Muscle of leg (tissue), 16 donors: ENCODE measurements at places on chromosomes 1 and 21. TPM values are rescaled to one million over a fixed set of nuclear protein-coding genes. Genes with fewer than 3 reads are reported as not detected.
A peak's percentile ranks its signal among the peaks of the same experiment; 100 is the strongest.

CD58 gene
- 14.8 TPM for total RNA-seq

GRCh38 chr1:210340311-210340710 lies 11.6 kb downstream of the HHAT start:
- no peak overlapping the region for H3K27ac ChIP-seq
- DNase-seq = no peak
- no peaks in the 10 kb centered on the region for H3K4me1 ChIP-seq
- H3K36me3 ChIP-seq = no peaks in the 10 kb centered on the region
- no peak overlapping the region for H3K4me3 ChIP-seq

- no peaks in the 10 kb centered on the region for H3K27me3 ChIP-seq
- H3K27ac ChIP-seq = no peak overlapping the region
- DNase-seq = no peak
- H3K4me3 ChIP-seq = no peak overlapping the region
- no peaks in the 10 kb centered on the region for H3K36me3 ChIP-seq
- H3K4me1 ChIP-seq = peaks cover 2% of the 10 kb centered on the region
Observed at GRCh38 chr1:162327144-162327787, 49.4 kb downstream of the SPATA46 start.

- peaks cover 3% of the 10 kb centered on the region for H3K27me3 ChIP-seq
- H3K4me1 ChIP-seq = peaks cover 14% of the 10 kb centered on the region
- DNase-seq = no peak
- H3K36me3 ChIP-seq = peaks cover 32% of the 10 kb centered on the region
- H3K4me3 ChIP-seq = no peak overlapping the region
Observed at GRCh38 chr1:21818656-21819055, 6.6 kb downstream of the LDLRAD2 start.

DNA sequence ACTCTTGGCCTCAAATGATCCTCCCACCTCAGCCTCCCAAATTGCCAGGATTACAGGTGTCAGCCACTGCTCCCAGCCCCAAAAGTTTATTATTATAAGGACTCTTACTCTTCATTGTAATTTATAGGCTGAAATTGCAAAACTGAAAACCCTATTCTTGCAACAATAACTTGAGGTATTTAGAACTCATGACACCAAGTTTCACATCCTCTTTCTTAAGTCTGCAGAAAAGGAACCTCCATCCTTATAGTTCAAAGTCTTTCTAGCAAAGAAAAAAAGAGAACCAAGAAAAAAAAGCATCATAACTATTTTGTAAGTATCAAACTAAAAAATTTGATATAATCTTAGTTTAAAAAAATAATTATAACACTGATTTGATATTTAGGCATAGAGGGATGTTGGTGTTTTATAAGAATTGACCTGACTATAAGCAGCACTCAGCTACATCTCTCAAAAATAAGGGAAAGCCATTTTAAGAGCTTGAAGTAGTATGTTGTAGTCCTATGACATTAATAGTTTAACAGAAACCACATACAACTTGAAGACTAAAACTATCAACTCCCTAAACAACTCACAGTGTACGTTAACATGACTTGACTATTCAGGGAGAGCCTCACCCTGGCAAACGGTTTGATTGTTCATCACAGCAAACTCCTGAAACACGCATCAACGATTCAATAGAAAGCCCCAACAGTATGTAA lies 122.4 kb downstream of the AKT3 start:
- H3K27ac ChIP-seq = no peak overlapping the region
- H3K4me3 ChIP-seq = no peak overlapping the region
- peaks cover 3% of the 10 kb centered on the region for H3K4me1 ChIP-seq
- no peaks in the 10 kb centered on the region for H3K27me3 ChIP-seq
- no peaks in the 10 kb centered on the region for H3K36me3 ChIP-seq

DNA sequence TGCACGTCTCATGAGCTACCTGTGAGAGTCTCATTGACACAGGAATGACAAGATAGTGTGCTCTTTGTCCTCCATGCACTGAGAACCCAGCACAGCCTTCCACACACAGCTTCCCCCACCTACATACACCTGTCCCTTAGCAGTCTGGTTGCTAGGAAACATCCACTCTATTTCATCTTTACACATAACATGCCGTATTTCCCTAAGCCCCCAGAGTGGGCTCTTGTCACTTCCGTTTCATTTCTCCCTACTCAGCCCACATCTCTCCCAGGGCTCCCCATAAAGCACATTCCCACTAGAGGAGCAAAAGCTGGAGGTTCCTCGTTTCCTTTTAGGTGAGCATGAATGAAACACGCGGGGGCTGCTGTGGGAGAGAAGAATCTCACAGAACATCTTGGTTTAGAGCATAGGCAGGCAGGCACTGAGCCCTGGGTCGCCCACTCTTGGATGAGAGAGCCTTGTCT lies 137.1 kb downstream of the ETS2 start:
- H3K36me3 ChIP-seq = no peaks in the 10 kb centered on the region
- H3K27me3 ChIP-seq = no peaks in the 10 kb centered on the region
- no peak overlapping the region for H3K4me3 ChIP-seq

THEM5 gene
- total RNA-seq = not detected

- peaks cover 9% of the 10 kb centered on the region for H3K4me1 ChIP-seq
- H3K27me3 ChIP-seq = no peaks in the 10 kb centered on the region
- H3K4me3 ChIP-seq = no peak overlapping the region
- H3K27ac ChIP-seq = peak overlapping the region; percentile 25
Observed at GRCh38 chr1:214004014-214004413, 16.2 kb downstream of the PROX1 start.

DNA sequence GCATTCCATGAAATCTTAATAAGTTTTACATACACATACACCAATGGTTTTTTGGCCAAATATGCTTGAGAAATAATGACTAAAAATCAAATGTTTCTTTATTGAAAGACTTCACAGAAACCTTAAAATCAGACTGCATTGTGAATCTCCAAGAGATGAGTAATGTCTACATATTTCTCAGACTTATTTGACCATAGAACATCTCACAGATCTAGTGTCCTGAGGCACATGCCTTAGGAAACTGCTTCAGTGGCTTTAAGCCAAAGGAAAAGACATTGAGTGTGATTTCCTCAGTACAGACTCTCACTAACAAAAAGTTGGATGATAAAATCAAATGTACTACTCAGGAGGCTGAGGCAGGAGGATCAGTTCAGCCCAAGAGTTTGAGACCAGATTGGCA lies 6.2 kb upstream of the C1orf105 start:
- no peaks in the 10 kb centered on the region for H3K27me3 ChIP-seq
- no peak overlapping the region for H3K4me3 ChIP-seq
- DNase-seq = no peak
- peaks cover 2% of the 10 kb centered on the region for H3K36me3 ChIP-seq
- H3K4me1 ChIP-seq = no peaks in the 10 kb centered on the region

NBL1 gene
- 42.4 TPM for total RNA-seq

GRCh38 chr1:200670242-200671118 lies 773 bp upstream of the DDX59 start:
- H3K27me3 ChIP-seq = no peaks in the 10 kb centered on the region
- peak overlapping the region; percentile 98 for H3K27ac ChIP-seq
- peak overlapping the region; percentile 59 for H3K4me3 ChIP-seq
- H3K36me3 ChIP-seq = peaks cover 5% of the 10 kb centered on the region
- peaks cover 6% of the 10 kb centered on the region for H3K4me1 ChIP-seq
- DNase-seq = peak; percentile 86

LRRC71 gene
- total RNA-seq = 0.53 TPM

NPL gene
- 6.3 TPM for total RNA-seq

KCNJ9 gene
- total RNA-seq = 0.09 TPM

DNA sequence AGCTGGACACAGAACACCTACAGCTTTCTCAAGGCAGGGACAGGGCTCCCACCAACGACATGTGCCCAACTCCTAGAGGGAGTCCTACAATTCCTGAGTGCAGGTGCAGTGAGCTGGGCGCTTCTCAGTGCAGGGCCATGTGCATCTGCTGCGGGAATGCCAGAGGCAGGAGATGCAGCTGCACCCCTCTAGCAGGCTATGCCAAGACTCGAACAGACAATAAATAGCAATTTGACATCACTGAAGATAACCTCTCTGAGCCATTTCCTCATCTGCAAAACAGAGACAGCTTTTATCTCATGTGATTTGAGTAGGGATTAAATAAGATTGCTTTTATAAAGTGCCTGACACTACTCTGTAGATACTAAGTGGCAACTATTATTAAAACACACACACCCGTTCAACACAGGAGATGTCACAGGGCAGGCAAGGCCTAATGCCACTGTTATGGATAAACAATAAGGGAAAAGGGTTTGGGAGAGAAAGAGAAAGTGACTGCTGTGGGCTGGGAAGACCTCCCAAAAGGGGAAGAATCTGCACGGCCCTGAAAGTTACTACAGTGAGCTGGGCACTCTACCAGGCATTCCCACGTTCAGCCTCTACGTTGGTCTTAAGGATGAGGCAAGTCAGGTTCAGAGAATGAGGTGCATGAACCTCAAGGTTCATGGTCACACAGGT lies 5.7 kb downstream of the SLC9A1 start:
- no peak for DNase-seq
- H3K36me3 ChIP-seq = no peaks in the 10 kb centered on the region
- H3K4me1 ChIP-seq = peaks cover 44% of the 10 kb centered on the region
- no peak overlapping the region for H3K4me3 ChIP-seq

AMY2B gene
- total RNA-seq = 21.2 TPM

KCNE2 gene
- total RNA-seq = 0.22 TPM

- no peaks in the 10 kb centered on the region for H3K27me3 ChIP-seq
- H3K4me3 ChIP-seq = no peak overlapping the region
- no peaks in the 10 kb centered on the region for H3K36me3 ChIP-seq
Observed at GRCh38 chr21:14842601-14843000, 222.2 kb downstream of the NRIP1 start.

- no peaks in the 10 kb centered on the region for H3K4me1 ChIP-seq
- peaks cover 16% of the 10 kb centered on the region for H3K36me3 ChIP-seq
- H3K27ac ChIP-seq = no peak overlapping the region
Observed at GRCh38 chr1:178461701-178462100, 35.1 kb downstream of the CLEC20A start.

DNA sequence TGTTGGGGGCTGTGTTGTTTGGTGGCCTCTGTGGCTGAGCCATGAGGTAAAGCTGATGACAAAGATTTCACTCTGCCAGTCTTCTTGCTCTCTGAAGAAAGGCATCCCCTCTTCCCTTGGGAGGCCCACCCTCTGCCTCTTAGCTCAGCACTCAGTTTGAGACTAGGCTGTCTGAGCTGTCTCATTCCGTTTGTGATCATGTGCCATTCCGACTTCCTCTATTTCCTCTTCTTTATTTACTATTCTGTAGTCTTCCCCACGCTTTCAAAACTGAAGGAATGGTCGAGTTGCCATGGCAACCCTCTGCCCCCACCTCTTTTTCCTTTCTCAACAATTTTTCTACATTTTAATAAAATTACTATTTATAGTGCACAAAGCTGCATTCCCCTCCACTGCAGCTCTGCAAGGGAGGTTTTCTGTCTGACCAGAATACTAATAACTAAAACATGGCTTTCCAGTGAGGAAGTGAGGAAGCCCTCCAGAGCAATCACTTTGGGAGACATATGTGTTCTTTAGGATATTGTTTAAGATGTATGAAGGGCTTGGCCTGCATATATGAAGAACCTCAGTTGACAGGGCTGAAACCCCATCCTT lies 30.8 kb downstream of the KCNA3 start:
- H3K27me3 ChIP-seq = no peaks in the 10 kb centered on the region
- H3K4me3 ChIP-seq = no peak overlapping the region
- H3K36me3 ChIP-seq = no peaks in the 10 kb centered on the region
- H3K27ac ChIP-seq = no peak overlapping the region
- no peaks in the 10 kb centered on the region for H3K4me1 ChIP-seq

DNA sequence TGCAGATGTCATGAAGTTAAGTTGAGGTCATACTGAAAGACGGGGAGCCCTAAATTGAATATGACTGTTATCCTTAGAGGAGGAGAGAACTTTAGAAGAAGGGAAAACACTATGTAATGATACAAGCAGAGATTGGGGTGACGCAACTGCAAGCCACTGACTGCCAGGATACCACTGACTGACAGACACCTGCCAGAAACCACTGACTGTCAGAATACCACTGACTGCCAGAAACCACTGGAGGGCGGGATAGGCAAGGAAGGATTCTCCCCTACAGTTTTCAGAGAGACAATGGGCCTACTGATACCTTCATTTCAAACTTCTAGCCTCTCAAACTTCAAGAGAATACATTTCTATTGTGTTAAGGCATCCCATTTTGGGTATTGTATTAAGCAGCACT lies 388.7 kb downstream of the USH2A start:
- no peaks in the 10 kb centered on the region for H3K36me3 ChIP-seq
- H3K4me1 ChIP-seq = no peaks in the 10 kb centered on the region
- H3K27me3 ChIP-seq = no peaks in the 10 kb centered on the region
- no peak overlapping the region for H3K4me3 ChIP-seq
- no peak overlapping the region for H3K27ac ChIP-seq

- H3K27ac ChIP-seq = no peak overlapping the region
- H3K4me1 ChIP-seq = peaks cover 19% of the 10 kb centered on the region
- peaks cover 76% of the 10 kb centered on the region for H3K36me3 ChIP-seq
- DNase-seq = peak; percentile 37
Observed at GRCh38 chr1:226892524-226892875, 22.1 kb downstream of the PSEN2 start.

FAM151A gene
- total RNA-seq = not detected

SERTAD4 gene
- 6.3 TPM for total RNA-seq

SLC25A34 gene
- 5.8 TPM for total RNA-seq

DNA sequence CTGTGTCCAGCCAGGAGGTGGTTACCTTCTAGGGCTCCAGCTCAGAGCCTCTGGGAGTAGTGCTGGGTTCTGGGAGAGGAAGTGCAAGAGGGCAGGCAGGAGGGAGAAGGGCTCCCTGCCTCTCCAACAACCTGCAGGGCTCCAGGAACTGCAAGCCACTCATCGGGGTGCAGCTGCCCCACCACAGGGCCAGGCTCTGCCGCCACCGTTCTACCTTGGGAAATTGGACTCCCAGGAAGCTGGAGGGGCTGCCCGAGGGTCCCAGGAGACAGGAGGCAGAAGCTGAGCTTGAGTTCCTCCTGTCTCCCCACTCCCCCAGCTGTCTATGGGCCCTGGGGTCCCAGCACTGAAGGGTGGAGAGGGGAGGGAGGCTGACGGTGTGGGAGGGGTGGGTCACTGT lies 7.4 kb upstream of the PRDM16 start:
- H3K36me3 ChIP-seq = no peaks in the 10 kb centered on the region
- H3K4me1 ChIP-seq = peaks cover 6% of the 10 kb centered on the region
- DNase-seq = no peak
- no peak overlapping the region for H3K27ac ChIP-seq

DNA sequence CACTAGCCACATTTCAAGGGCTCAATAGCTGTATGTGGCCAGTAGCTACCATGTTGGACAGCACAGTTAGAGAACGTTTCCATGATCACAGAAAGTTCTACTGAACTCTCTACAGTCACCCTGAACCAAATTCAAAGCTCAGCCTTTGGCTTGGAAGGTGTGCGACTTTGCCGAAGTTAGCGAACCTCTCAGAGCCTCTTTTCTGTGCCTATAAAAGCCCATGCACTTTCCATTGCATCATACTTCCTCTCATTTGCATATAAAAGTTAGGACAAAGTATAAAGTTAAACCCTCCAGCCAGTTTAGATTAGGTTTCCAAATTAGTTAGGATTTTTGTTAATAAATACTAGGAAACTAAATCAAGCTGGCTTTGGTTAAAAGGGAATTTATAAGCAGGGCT lies 4.7 kb upstream of the SLC1A7 start:
- no peak overlapping the region for H3K27ac ChIP-seq
- H3K27me3 ChIP-seq = no peaks in the 10 kb centered on the region
- H3K36me3 ChIP-seq = no peaks in the 10 kb centered on the region
